ENCODE measurements at places on chromosomes 3 and 15.
A peak's percentile ranks its signal among the peaks of the same experiment; 100 is the strongest.

DNA sequence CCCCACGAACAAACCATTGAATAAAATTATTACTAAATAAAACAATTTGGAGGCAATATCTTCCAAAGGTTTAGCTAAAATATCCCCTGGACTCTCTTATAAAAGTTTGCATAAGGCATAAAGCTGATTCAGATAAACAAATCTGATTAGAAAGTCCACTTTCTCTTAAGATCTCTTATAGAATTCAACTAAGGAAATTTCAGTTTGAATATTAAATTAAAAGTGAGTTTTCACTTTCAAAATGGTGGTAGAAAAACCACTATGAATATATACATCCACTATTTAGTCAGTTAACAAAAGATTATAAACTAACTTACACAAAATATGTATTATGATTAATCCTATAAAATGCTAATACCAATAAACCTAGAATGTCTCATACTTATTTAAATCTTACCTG lies 424.9 kb downstream of the MECOM start:
- DNase-seq: no peak

GRCh38 chr3:125202197-125202596 lies 10.4 kb downstream of the SLC12A8 start:
- DNase-seq: no peak

- DNase-seq: no peak
These were observed 28.8 kb downstream of the APBA2 start for GRCh38 chr15:28914483-28915023.

DNA sequence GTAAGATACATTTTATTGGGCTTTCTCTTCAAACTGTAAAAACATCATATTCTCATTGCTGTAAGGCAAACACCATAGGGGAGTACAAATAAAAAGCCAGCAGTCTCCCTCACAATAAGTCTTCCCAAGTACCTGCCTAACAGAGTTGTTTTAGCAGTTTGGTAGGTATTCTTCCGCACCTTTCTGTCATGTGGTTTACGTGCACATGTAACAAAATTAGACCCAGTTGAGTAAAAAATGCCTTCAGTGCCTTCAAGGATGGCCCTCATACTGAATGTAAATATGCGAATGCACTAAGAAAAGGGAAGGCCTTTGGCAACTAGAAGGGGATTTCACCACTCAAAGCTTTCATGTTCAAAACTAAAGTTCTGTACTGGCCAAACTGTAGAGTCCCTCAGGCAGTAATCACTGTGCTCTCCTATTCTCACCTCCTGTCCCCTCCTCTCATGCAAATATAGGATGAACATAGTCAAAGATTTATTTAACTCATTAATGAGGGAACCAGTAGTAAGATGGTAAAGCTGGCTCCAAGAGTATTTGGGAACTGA lies 26.4 kb downstream of the USP3 start:
- DNase-seq: no peak

- no peak for DNase-seq
These were observed 204.9 kb upstream of the MDFIC2 start for GRCh38 chr3:70517124-70517890.

DNA sequence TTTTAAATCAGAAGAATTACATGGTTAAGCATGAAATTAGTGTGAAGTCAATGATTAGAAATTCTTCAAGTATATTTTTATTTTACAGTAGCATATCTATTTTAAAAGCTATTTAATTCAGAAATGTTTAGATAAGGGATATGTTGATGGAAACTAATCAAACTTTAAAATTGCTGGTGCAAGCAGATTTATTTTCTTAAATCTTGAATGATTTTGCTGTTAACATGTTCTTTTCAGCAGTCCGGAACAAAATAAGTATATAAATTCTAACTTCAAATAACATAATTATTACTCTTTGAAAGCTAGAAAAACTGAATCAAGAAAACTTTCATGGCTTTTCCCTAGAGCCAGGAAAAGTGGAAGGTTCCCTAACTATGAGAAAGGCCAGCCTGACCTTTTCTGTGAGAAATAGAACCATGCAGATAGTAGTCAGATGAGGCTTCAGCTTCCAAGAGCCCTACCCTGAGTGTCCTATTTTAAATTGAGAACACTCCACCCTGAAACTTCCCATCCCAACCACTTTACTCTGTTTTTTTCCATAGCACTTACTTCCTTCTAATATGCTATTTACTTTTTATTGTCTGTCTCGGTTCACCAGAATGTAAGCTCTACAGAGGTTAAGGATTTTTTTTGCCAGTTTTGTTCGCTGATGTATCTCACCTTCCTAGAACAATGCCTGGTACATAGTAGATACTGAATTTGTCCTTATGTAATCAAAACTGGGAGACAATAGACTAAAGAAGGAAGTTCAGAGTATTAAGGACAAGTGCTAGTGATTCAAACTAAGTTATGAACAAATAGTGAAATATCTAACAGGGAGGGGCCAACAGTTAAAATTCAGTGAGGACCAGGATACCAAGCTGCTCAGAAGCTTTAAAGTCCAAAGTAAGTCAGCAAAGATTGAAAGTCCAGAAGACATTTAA lies 66.8 kb downstream of the CD200R1L start:
- no peak for DNase-seq

DNA sequence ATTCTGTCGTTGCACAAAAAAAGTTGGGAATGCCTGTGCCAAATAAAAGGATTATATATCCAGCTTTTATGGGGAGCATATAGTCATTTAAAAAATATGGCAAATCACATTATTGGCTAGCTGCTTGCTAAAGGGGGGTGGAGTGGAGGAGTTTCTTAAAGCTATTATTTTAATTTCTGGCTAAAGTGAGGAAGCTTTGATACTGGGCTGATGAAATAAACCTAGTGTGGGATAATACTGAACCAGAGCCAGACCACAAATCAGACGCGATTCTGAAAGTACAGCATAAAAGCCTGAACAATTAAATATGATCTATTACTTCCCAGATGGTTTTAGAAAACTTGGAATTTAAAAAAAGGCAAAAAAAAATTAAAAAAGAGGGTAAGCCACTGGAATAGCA lies 14.4 kb downstream of the POLR2M start:
- no peak for DNase-seq

DNA sequence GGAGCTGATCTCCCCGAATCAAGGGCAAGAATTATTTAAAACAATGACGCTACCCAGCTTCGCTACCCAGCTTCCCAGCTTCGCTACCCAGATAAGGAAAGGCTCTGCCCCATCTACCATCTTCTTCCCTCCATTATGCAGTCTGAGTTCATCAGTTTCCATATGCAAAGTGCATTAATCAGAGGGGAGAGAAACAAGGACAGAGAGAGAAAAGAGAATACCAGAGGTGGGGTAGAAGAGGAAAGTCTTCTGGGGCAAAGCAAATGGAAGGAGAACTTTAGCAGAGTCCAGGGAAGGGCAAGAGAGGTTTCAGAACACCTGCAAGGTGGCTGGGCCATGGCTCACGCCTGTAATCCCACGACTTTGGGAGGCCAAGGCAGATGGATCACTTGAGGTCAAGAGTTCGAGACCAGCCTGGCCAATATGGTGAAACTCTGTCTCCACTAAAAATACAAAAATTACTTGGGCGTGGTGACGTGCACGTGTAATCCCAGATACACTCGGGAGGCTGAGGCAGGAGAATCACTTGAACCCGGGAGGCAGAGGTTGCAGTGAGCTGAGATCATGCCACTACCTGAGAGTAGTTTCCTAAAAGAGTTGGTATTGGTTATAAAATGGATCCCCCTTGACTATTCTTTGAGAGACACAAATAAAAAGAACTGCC lies 70.4 kb upstream of the SPATA12 start:
- DNase-seq: no peak

- no peak for DNase-seq
These were observed 92.2 kb upstream of the RAP2B start for GRCh38 chr3:153069598-153070510.

- peak; percentile 45 for DNase-seq
These were observed at the start of gene CTSH for GRCh38 chr15:78944669-78945407. TSS of gene CTSH (minus strand) at chr15:78945046. CDS start at chr15:78944981, 65 bp downstream.

DNA sequence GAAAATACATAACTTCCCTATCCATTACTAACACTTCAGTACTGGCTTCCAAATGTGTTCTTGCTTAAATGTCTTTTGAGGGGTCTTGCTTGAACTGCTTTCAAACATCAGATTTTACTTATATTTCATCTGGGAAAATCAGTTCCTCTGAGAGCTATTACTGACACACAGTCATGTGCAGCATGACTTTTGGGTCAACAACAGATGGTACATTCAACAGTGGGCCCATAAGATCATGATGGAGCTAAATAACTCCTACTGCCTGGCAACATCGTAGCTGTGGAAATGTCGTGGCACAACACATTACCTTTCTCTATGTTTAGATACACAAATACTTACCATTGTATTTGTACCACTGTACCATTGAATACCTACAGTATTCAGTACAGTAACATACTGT lies 43.8 kb downstream of the WWTR1 start:
- no peak for DNase-seq

- no peak for DNase-seq
These were observed 12.1 kb downstream of the TGFBR2 start for GRCh38 chr3:30618526-30618925.

- DNase-seq: no peak
These were observed 346.2 kb upstream of the CBLB start for GRCh38 chr3:106215047-106215446.

DNA sequence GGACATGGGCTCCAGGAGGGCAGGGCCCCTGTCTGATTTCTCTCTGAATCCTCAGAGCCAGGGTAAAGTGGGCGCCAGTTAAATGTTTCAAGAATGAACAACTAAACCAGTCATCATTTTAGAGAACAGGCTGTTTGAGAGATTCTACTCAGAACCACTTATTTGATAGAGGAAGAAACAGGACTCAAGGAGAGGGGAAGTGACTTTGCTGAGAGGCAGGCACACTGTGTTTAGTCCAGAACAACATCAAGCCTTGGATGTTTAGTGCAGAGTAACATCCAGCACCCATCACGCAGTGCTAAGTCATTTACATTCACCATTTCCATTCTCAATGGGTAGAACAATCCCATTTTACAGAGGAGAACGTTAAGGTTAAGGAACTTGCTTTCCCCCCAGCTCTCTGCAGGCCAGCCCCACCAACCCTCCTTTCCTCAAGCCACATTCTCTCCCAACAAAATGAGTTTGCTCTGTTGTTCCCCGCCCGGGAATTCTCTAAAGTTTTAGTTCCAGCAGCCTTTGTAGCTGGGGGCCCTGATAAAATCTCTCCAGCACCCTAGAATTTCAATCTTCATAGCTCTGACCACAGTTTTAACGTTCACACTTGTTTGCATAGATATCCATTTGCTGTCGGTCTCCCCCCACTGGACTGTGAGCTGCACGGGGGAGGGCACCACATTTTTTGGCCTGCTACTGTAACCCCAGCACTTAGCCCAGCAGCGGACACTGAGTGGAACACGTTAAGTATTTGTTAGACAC lies 962 bp downstream of the NMNAT3 start:
- DNase-seq: no peak

DNA sequence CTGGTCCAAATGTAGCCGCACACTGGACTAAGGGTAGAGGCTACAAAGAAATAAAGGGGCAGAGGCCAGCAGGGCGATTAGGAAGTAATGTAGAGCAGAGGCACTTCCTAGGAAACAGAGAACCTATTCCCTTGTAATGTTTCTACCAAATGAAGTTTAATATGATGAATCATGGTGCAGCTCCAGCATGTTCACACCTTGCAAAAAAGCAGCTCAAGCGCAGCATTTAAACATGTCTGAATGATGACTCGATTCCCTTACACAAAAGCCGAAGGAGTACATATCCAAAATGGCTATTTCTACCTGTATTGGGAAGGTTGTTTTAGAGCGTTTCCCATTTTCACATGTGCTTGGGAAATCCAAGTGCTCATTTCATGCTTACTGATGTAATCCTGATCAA lies 204.8 kb downstream of the MECOM start:
- no peak for DNase-seq

- no peak for DNase-seq
These were observed 76.7 kb downstream of the SEC22A start for GRCh38 chr3:123278446-123278845.

- DNase-seq: no peak
These were observed 303.0 kb upstream of the STAC start for GRCh38 chr3:36077320-36077719.

GRCh38 chr3:64905906-64906410 lies 218.2 kb upstream of the ADAMTS9 start:
- DNase-seq: no peak

- no peak for DNase-seq
These were observed 6.3 kb downstream of the PXYLP1 start for GRCh38 chr3:141237701-141238521.

DNA sequence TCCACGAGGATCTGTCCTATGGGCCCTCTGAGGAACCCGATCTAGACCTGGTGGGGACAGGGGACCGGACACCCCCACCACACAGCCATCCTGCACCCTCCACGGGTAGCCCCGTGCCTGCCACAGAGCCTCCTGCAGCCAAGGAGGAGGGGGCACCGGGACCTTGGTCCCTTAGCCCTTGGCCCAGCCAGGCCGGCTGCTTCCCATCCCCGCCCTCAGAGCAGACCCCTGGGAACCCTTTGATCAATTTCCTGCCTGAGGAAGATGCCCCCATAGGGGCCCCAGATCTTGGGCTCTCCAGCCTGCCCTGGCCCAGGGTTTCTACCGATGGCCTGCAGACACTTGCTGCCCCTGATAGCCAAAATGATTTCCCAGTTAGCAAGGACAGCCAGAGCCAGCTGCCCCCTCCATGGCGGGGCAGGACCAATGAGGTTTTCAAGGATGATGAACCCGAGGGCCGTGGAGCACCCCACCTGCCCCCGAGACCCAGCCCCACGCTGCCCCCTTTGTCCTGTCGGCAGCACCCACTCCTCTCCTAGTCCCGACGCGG lies 91.5 kb downstream of the TBC1D2B start:
- DNase-seq: no peak

DNA sequence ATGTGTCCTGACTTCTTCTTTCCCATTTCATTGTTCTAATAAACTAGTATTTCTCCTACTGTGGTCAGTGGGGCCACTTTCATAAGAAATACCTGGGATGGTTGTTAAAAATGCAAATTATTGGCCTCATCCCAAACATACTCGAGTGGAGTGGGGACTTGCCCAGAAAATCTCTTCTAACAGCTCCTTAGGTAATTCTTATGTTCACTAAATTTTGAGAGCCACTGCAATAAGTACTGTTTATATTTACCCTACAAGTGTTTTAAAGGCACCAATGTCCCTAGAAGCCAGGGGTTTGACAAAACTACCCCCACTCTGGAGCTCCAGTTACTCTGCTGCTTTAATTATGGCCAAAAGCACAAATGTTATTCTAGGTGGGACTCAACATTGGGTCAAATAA lies 70.0 kb upstream of the ACP3 start:
- DNase-seq: no peak

- DNase-seq: no peak
These were observed 229.5 kb downstream of the TUSC7 start for GRCh38 chr3:116939091-116939490.

GRCh38 chr3:42277676-42278075 lies 11.7 kb upstream of the CCK start:
- DNase-seq: no peak

DNA sequence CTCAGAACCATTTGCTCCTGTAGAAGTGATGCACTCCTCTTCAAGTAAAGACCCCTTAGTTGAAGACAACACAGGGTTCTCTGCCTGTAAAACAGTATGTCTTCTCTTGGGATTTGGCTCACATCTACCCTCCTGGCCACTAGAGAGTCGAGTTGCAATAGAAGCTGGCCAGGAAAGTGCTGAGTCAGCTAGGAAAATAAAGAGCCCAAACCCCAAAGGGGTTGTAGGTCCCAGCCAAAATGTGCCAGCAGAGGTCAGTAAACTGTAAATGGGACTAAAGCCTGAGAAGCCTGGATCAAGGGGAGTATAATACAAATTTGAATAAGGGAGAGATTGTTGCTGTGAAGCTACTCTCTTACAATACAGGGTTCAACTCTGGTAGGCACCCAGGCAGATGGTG lies 37.2 kb upstream of the THBS1 start:
- DNase-seq: no peak

- no peak for DNase-seq
These were observed 52.7 kb upstream of the CADM2 start for GRCh38 chr3:84906065-84906464.
